HFFc6 (cell line): ENCODE measurements at places on chromosomes 2 and 18. TPM values are rescaled to one million over a fixed set of nuclear protein-coding genes. Genes with fewer than 3 reads are reported as not detected.

DNA sequence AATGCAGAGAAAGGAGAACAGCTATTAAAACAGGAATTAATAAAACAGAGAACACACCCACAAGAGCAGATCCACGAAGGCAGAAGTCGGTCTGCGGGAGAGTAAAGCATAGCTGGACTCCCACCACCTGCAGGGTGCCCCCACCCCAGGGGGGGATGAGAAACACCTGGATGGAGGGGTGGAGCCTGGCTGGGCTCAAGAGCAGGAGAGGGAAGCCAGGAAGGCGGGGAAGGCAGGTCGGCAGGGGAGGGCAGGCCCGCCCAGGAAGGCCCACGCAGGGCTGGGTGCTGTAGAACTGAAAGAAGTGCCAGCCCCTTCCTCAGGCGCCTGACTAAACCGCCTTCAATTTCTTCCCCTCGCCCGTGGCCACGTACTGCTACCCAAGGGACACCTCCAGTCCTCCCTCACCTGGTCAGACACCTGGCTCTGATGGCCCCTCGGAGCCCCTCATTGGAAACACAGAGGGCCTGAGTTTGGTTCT, 175.4 kb downstream of the HDAC4 start:
- DNase-seq: no peak

DNA sequence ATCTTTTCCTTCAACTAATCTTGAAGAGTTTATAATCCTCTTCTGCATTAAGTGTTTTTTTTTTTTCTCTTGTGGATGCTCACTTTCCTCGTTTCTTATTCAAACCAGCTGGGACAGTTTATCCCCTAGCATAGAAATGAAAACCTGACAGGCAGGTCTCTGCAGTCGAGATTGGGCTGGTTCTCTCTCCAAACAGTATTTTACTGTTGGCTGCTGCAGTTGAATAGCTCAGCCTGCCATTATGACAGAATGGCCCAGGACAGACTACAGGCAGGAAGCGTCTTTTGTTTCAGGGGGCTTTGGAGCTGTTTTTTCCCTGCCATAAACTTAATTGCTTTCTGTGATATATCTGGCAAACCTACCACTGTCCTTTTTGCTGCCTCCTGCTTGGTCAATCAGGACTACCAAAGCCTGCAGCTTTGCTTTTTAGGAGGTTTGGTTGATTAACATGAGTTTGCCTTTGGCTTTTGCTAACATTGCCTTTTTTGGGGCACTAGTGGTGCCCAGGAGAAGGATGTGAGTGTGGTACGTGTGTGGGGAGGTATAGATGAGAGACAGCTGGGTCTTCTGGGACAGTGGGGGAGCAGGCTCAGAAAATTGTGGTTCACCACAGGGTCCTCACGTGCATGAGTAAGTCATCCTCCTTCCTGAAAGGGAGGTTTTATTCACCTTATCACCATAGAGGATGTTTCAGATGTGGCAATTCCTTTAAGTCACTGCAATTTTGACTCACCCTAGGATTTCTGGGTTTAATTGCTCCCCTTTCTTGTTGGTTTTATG, 128.7 kb downstream of the LYPD6B start:
- peak; percentile 31 for DNase-seq

DNA sequence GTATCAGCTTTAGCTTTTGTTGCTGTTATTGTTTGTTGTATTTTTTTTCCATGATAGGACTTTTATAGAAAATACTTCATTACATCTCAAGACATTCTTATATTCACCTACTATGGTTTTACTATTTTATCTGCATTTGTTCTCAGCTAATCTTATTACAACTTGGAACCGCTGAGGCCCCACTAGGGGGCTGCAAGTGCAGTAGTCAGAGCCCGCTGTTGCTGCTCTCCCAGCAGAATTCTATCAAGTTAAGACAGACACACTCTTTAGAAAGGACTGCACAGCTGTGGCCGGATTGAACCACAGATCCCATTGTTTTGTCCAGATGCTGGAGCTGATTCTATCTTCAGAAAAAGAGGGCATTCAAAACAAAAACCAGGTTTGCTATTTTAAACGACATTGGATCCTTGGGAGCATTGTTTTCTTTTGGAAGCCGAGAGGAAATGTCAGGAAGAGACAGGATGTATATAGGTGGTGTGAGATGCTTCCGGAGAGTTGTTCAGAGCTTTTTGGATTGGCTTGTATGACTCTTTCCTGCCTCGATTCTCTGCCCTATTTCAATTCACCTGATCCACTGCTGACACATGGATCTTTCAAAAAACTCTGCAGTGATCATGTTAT, 105.7 kb upstream of the GAREM1 start:
- DNase-seq: no peak

Gene AGFG1
- total RNA-seq: 60.2 and 62.3 TPM in 2 replicates

Gene NUP35
- 10.4 to 16.3 TPM (median 14.3 TPM) in 3 replicates for total RNA-seq

DNA sequence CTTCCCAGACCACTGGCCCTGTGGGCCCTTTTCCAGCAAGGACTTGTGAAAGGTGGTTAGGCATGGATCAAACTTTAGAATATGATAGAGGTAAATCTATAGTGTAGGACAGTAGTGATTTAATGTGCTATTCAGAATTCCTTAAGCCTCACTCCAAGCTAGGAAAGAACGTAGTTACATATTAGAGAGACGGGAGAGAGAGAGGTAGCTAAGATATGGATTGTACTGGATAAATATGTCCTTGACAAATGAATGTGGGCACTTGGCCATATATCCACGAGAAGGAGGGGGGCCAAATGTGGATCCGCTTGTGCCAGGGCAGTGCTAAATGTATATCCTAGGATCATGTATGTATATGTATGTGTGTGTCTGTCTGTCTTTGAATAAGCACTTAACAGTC, 6.5 kb downstream of the KCNJ3 start:
- no peak for DNase-seq

DNA sequence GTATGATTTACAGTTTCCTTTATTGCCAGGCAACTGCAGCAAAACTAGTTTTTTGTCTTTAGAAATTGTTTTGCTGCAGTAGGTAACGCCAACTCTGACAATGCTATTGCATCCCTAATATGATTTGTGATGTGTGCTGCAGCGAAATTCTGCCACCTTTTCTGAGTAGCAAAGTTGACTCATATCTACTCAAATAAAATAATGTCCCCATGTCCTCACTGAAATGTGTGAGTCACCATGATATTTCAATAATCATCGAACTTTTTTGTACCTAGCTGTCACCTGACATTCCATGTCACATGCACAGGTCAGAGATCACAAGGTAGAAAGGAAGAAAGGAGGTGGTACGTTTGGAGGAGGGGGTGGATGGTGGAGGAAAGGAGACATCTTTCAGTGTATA, 205.0 kb downstream of the RAD51AP2 start:
- DNase-seq: no peak

DNA sequence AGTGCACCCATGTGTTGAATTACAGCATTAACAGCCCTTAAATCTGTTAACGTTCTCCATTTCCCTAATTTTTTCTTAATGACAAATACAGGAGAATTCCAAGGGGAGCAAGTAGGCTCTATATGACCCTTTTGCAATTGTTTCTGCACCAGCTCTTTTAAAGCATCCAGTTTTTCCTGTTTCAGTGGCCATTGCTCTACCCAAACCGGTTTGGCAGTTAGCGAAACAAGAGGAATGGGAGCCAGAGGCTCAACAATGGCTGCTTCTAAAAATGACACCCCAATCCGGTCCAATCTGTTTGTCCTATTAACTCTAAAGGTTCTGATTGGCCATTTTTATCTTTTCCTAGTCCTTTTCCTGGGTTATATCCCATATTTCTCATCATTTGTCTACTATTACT, 15.1 kb upstream of the SUCLG1 start:
- DNase-seq: no peak

- no peak for DNase-seq
Observed at GRCh38 chr2:191687867-191688266, 9.9 kb downstream of the NABP1 start.

DNA sequence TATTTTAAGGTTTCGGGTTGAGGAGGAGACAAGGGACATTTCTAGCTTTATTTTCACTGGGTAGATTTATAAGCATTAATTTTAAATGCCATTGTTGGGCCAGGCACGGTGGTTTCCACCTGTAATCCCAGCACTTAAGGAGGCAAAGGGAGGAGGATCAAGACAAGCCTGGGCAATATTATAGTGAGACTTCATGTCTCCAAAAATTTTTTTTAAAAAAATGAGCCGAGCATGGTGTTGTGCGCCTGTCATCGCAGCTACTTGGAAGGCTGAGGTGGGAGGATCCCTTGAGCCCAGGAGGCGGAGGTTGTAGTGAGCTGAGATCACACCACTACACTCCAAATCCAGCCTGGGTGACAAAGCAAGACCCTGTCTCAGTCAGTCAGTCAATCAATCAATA, 45.0 kb downstream of the MBD5 start:
- no peak for DNase-seq

- no peak for DNase-seq
Observed at GRCh38 chr2:62408241-62408677, 97.7 kb downstream of the TMEM17 start.

- no peak for DNase-seq
Observed at GRCh38 chr2:149021271-149021719, 17.2 kb upstream of the LYPD6B start.

GRCh38 chr2:220396287-220396686, 768.9 kb downstream of the SLC4A3 start:
- peak; percentile 24 for DNase-seq

DNA sequence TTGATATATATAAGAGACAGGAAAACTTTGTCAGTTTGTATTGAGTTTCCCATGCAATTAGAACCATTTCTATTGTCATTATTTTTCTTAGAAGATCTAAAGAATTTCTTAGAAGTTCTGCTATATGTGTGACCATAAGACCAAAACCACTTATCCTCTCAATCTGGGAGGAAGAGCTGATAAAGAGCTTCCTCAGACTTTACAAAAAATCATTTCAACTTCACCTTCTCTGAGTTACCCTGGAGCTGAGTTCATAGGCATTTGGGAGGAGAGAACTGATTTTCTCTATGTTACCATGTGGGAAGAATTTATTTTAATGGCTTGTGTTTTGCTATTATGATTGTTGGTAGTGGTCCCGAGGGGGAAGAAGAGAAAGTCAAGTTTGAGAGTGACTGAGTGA, 329.3 kb downstream of the GPD2 start:
- no peak for DNase-seq

DNA sequence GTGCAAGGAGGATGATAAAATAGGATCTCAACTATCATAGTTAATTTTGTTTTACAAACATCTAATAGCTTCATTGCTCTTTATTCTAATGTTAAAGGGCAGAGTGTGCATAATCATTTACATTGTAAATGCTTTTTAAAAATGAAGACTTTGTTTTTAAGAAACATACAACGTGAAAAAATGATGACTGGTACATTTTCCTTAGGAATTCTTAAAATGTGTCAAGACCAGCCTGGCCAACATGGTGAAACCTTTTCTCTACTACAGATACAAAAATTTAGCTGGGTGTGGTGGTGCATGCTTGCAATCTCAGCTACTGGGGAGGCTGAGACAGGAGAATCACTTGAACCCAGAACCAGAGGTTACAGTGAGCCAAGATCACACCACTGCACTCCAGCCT, 179.0 kb downstream of the PDE1A start:
- no peak for DNase-seq

DNA sequence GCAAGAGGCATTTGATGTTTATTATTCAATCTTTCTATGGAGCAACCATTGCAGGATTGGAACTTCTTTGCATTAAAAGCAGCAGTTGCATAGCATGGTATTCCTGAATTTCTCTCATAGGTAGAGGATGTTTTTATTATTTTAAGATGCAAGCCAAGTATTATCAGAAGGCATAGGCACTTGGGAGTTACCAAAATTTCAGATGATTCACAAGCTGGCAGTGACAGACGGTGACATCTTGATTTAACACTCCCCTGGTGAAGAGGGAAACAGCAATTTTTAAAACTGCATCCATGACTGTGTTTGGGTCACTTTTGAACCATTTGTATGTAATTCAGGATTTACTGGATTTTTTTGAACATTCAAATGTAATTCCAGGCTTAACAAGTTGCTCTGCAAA, 654.3 kb downstream of the SLC4A3 start:
- no peak for DNase-seq

Gene PRKAG3
- not detected in 3 replicates for total RNA-seq

Gene SF3B1
- total RNA-seq: 150 to 189 TPM (median 155 TPM) in 3 replicates

- DNase-seq: no peak
Observed at GRCh38 chr2:85732467-85733120, 21.2 kb upstream of the ATOH8 start.

DNA sequence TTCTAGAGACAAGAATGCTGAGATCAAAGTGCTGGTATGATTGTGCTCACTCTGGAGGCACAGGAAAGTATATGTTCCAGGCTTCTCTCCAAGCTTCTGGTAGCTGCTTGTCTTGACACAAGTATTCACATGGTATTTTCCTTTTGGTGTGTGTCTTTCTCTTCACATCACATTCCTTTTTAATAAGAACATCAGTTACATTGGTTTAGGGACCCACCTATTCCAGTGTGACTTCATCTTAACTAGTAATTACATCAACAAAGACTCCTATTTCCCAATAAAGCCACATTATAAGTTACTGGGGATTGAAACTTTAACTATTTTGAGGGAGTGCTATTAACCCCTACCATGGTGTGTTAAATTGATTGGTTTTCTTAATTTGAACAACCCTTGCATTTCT, 119.1 kb downstream of the FSIP2 start:
- DNase-seq: no peak

DNA sequence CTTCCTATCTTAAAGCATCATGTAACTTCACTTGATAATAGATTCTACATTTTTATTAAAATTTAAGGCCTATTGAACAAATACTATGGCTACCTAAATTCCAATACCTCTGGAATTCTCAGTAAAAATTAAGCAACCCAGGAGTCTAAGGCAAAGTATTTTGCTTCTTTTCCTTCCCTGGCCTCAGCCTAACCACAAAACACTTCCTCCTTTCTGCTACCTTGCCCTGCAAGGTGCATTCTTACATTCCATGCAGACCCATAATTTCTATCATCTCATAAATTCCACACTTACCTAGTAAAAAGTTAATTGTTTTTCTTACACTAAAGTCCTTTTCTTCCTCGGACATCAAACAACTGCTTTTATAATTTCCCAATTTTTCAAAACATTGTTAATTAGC, 3.7 kb downstream of the MBOAT2 start:
- no peak for DNase-seq

DNA sequence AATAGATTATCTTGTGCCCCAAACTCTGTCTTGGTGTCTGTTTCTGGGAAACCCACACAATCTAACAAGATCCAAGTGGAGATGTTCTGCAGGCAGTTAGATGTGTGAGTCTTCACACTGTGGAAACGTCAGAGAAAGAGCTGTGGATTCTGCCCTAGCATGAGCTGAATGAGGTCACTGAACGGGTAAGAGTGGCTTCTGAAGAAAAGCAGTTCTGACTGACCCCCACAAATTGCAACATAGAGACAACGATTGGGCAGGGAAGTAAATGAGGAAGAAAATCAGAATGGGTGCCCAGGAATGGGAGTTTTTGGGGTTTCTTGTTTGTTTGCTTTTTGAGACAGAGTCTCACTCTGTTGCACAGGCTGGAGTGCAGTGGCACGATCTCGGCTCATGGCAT, 12.9 kb upstream of the RPL37A start:
- no peak for DNase-seq
